ENCODE measurements at places on chromosomes 7 and 10. TPM values are rescaled to one million over a fixed set of nuclear protein-coding genes. Genes with fewer than 3 reads are reported as not detected.

DNA sequence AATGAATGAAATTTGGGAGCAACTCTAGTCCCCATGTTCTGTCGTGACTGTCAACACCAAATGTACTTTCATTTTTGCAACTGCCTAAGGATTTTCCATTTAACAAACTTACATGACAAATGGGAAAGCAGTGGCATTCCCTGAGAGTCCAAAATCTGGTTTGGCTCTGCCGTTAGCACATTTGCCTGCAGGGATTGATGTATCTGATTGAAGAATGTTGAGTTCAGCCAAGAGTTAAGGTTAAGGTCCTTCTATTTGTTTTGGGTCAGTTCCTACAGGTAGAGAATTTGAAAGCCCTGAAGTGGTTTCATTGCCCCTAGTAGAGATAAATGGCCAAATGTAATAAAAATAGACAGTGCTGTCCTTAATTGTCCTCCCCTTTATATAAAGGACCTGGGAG, 406.5 kb upstream of the GALNT17 start:
- no peak for DNase-seq

- DNase-seq, result no peak
Observed at GRCh38 chr10:77197544-77197943, 440.1 kb downstream of the KCNMA1 start.

The OPALIN gene
- total RNA-seq, result not detected

DNA sequence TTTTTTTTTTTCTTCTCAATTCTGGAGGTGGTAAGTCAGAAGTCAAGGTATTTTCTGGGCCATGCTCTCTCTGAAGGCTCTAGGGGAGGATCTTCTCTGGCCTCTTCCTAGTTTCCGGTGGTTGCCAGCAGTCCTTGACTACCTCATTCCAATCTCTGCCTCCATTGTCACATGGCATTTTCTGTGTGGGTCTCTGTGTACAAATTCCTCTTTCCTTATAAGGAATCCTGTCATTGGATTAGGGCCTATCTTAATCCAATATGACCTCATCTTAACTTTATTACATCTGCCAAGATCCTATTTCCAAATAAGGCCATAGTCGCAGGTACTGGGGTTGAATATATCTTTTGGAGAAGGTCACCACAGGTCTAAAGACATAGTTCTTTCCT, 129.3 kb upstream of the PRR15 start:
- DNase-seq, result no peak

- DNase-seq, result no peak
Observed at GRCh38 chr7:46814516-46815250, 767.2 kb downstream of the TNS3 start.

DNA sequence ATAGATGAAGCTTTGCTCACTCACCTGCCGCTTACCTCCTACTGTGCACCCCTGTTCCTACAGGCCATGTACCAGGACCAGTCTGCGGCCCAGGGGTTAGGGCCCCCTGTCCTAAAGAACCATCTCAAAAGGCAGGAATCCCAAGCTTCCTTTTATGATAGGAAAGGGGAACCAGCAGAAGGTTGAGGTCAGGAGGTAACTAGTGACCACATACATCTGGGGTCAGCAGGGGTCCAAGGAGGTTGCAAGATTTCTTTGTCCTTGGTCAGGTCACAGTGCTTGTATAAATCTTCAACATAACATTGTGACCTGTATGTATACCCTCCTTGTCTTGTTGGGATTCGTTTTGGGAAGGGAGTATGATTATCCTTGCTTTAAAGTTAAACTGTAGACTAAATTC, 73.8 kb downstream of the OAT start:
- no peak for DNase-seq

The OR13A1 gene
- total RNA-seq, result not detected

Measured in activated CD4-positive, alpha-beta memory T cell treated with anti-CD3 and anti-CD28 coated beads, Interleukin-2, amount 10 ng/mL, durations not matched to agents 7 days and 5 days (primary cell).